Glutamatergic neuron (in vitro differentiated cells): ENCODE measurements at places on chromosomes 16 and 17. TPM values are rescaled to one million over a fixed set of nuclear protein-coding genes. Genes with fewer than 3 reads are reported as not detected.
A peak's percentile ranks its signal among the peaks of the same experiment; 100 is the strongest.

The ZDHHC7 gene
- total RNA-seq, result 43.6 TPM

DNA sequence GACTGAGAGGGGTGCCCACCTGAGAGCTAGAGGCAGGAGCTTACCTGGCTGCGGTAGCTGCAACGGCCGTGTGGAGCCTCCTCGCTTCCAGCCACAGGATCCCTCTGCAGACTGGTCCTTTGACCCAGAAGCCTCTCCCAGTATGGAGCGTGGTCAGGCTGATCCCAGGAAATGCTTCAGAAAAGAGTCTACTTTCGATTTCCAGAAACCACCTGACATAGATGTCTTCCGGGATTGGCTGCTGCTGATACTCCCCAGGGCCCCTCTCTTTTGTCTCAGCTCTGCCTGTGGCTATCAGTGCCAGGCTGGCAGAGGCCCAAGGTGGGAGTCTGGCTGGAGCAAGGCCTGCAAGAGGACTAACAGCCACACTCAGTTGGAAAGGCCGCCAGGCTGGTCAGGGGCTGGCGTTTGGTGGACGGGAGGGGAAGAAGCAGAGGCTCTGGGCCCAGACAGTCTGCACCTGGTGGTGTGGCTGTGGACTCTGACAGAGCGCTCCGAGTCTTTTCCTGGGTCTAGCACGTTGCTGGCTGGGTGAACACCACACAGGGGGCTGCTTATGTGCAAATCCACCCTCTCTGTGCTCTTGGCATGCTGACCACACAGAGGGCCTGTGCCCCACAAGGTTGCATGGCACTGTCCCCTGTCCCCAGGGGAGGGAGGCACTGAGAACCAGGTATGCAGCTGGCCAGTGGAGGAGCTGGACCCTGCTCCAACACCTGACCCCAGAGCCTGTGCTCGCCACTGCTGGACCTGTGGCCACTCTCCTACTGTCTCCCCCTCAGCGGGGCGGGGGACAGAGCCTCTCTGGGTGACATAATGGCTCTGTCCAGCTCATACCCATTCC is at the start of gene LGALS3BP:
LGALS3BP (minus strand) TSS at position 144 of the 844 bp plus-strand sequence. CDS start 2,732 bp downstream, outside the sequence.
- DNase-seq, result no peak

DNA sequence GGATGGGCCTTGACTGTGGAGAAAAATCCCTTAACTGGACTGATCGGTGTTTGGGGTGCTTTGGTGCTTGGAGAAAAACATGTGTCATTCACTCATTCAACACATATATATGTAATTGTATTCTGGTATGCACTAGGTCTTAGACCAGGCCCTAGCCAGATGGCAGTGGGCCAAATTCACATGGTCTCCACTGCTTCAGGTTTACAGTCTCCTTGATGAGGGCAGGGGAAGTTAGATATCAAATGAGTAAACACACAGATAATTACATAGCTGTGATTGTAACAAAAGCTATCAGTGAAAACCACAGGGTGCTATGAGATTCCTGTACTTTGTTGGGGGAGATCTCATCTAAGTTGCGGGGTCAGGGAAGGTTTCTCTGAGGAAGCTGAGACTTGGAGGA is 78.8 kb downstream of the WWP2 start:
- DNase-seq, result no peak

DNA sequence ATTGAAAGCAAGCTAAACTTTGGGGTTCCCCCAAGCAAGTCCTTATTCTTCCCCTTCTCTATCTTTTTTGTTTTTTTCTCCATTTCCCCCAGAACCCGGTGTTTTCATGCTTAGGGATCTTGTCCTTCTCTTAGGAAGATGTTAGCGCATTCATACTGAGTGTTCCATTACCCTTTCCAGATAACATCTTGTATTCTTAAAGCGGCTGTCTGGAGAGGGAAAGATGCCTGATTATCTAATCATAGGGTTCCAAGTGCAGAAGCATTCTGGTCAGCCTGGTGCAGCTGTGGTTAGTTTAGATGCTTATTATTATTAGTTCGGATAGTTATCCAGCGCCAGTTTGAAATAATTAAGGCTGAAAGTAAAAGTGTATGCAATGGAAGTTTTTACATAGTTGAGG is 2.0 kb downstream of the TOM1L1 start:
- DNase-seq, result no peak

The CES1 gene
- total RNA-seq, result not detected

- no peak for DNase-seq
Observed at GRCh38 chr16:72210072-72210471, 38.1 kb upstream of the PMFBP1 start.

DNA sequence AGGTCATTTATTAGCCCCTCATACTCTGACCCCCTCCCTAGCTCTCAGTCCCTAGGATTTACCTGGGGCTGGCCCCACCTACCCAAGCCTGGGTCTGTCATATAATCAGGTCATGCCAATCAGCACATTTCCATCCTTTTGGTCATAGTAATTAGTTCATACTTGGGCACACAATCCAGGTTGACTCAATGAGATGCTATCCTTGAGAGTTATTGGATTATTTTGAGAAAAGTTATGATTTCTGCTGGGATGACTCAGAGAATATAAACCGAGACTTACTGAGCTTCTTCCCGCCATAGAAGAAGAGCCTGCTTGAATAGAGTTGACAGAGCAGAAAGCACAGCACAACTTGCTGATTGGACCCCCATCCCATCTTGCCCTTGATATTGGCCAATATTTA is 331.5 kb downstream of the CBLN1 start:
- DNase-seq, result no peak

- DNase-seq, result no peak
Observed at GRCh38 chr16:50335196-50335958, 33.4 kb downstream of the BRD7 start.

GRCh38 chr16:10339777-10340732 is 45.8 kb upstream of the ATF7IP2 start:
- DNase-seq, result no peak

- no peak for DNase-seq
Observed at GRCh38 chr16:680625-680945, 375 bp downstream of the STUB1 start.

DNA sequence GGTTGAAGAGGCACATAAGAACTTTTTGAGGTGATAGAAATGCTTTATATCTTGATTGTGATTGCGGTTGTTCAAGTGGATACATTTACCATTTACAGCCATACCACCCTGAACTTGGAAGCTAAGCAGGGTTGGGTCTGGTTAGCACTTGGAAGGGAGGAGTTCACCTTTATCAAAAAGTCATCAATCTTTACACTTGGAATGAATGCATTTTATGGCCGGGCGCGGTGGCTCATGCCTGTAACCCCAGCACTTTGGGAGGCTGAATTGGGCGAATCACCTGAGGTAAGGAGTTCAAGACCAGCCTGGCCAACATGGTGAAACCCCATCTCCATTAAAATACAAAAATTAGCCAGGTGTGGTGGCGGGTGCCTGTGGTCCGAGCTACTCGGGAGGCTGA is 9.5 kb upstream of the GJD3 start:
- no peak for DNase-seq

DNA sequence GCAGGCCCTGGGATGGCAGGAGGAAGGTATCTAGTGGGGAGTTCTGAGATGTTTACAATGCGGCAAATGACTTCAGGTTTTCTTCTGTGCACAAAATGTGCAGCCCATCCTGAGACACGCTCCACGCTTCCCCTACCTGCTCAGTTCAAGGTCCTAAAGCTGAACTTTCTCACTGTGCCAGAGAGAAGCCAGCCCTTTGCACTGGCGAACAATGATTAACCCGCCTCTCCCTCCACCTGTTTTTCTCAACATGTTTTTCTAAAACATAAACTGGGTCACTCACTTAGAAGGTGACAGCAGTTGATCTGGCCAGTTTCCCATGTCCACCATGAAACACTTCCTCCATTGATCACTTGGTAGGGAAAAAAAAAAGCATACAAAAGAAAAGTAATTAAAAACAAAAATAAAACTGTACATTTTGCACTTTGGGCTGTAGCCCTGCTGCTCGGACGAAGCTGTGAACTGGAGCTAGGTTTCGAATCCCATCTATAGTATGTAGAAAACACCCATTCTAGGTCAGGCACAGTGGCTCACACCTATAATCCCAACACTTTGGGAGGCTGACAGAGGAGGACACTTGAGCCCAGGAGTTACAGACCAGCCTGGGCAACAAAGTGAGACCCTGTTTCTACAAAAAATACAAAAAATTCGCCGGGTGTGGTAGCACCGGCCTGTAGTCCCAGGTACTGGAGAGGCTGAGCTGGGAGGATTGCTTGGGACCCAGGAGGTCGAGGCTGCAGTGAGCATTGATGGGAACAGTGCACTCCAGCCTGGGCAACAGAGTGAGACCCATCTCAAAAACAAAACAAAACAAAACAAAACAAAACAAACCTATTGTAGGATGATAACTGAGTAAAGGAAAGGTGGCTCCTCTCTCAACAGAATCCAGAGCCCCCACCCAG is 6.1 kb upstream of the G6PC1 start:
- DNase-seq, result no peak

The HAS3 gene
- 0.42 TPM for total RNA-seq

The ANKRD11 gene
- total RNA-seq, result 367 TPM

The LRRC36 gene
- total RNA-seq, result not detected

DNA sequence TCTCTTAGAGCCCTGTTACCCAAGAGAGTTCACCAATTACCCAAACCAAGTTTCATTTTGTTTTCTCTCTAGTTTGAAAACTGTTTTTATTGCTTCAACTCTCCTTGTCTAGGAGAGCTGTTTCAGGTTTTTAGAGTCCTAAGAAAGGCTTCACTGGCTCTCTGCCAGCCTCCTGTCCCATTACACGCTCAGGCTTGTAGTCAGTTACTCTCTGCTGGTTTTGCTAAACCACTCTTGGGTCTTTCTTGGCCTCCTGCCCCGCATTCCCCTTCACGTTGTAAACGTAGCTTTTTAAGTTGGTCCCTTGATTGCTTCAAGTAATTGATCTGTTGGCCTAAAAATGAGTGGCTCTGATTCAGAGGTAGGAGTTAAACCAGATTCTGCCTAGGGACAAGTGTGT is 529.1 kb downstream of the MAF start:
- DNase-seq, result no peak

- no peak for DNase-seq
Observed at GRCh38 chr17:70405492-70406220, 236.3 kb downstream of the KCNJ2 start.

DNA sequence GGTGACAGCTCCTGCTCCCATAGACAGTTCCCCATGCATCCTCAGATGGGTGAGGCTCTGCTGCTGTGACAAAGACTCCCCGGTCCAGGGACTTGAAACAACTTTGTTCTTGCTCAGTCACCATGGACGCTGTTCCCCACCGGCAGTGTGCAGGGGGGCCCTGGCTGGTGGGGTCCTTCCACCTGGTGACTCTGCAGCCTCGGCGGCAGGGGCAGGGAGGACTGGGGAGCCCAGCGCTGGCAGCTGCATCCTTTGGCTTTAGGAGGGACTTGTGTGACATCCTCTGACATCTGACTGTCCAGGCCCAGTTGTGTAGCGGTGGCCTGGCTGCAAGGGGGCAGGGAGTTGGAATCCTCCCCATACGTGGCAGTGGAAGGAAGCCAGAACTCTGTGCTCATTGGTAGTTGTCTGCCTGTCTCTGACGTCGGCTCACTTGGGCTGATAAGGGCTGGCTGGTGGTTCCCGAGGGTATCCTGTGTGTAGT is 107.3 kb downstream of the CMIP start:
- no peak for DNase-seq

The ATP5PD gene
- total RNA-seq, result 139 TPM

GRCh38 chr16:2150418-2151187 is 2.2 kb downstream of the RAB26 start:
- peak; percentile 96 for DNase-seq
